ENCODE measurements at places on chromosomes 6 and 20.
A peak's percentile ranks its signal among the peaks of the same experiment; 100 is the strongest.

DNA sequence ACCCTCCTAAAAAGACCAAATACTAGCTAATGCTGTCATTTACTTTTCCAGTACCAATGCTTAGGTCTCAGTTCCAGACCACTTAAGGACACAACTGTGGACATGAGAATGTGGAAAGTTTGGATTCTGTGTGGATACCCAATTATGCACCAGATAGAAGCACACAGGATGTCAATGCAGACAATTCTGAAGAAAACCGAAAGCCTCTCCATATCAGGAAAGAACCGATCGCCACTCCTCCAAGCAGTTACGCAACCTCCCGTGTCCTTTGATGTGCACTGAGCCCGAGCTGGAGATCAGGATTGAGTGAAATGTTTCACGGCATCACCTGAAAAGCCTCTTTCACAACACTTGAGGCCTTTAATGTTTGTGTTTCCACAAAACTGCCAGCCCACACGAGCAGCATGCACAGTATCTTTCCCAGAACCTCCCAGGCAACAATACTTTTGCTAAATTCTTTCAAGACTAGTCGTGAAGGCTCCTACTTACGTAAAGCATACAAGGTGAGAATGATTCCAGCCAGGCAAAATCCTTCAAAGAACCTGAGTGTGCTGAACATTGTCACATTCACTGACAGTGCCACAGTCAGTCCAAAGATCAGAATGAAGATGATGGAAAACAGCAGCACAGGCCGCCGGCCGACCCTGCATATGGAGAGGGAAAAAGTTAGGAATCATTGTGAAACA lies 47.0 kb downstream of the SLC22A23 start:
- no peak for DNase-seq

GRCh38 chr6:154596701-154597100 lies 86.2 kb upstream of the CNKSR3 start:
- no peak for DNase-seq

DNA sequence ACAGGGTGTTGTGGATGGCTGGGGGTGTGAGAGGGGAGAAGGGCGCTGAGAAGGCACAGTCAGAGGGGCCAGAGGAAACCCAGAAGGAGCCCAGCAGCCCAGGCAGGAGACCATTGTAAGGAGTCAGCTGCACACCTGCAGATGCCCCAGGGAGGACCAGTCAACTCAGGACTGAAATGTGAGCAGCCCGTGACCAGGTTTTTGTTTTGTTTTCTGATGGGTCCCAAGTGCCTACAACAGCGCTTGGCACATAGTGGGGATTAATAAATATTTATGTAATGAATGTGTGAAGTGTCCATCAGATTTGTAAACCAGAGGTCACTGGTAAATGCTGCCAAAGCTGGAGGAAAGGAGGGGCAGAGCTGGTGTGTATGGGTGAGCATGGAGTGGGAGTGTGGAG lies 30.2 kb downstream of the TRAM2 start:
- DNase-seq: no peak

- DNase-seq: no peak
These were observed 22.2 kb downstream of the CARMIL1 start for GRCh38 chr6:25301362-25301761.

DNA sequence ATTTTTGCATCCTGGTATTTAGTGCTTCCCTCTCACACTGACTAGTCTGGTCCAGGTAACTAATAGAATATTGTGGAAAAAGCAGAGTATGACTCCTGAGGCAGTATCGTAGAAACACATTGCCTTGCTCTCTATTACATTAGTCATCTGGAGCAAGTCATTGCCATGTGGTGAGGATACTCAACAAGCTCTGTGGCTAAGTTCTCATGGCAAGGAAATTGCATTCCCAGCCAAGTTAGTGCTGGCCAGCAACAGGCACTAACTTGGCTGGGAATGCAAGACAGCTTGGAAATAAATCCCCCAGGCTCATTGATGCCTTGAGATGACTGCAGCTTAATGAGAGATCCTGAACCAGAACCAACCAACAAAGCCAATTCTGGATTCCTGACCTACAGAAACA lies 39.7 kb upstream of the HTR1B start:
- DNase-seq: no peak

GRCh38 chr20:34449674-34450592 lies 66.3 kb upstream of the DYNLRB1 start:
- DNase-seq: no peak

- DNase-seq: no peak
These were observed 405 bp upstream of the RNF182 start for GRCh38 chr6:13924146-13924948.

DNA sequence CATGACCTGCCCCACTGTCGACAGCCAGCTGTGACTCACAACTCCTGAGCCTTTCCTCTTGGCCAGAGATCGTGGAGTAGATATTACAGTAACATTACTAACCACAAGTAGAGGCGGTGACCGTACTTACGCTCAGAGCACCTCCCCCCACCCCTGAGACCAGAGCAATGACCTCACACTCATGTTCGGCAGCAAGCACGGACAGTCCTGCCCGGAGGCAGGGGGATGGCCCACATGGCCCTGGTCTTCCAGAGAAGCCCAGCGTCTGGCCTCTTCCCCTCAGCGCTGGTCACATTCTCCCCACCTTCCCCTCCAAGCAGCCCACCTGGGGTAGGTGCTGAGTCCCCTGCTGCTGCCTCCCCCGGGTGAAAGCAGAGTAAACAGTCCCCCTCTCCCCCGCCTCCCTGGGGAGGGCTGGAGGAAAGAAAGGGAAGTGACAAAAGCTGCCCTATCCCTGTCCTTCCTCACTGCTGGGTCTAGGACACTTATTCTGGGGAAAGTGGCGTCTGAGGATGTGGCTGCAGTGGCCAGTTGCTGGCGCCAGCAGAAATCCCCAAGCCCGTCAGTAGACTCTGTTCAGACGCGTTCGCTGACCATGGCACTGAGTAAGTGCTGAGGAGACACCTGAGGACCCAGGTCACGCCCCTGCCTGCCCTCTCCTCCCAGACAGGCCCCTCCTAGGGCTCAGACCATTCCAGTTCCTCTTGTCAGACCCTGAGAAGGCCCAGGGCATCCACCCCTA lies 68.5 kb downstream of the MRPL14 start:
- DNase-seq: peak; percentile 99

- DNase-seq: no peak
These were observed 5.2 kb upstream of the NNAT start for GRCh38 chr20:37515876-37516275.

GRCh38 chr6:84667252-84668213 lies 96.9 kb downstream of the TBX18 start:
- no peak for DNase-seq

All from skeletal muscle cell (primary cell).